ENCODE measurements at places on chromosomes 13 and 19. TPM values are rescaled to one million over a fixed set of nuclear protein-coding genes. Genes with fewer than 3 reads are reported as not detected.
A peak's percentile ranks its signal among the peaks of the same experiment; 100 is the strongest.

Gene MCF2L
- total RNA-seq: 59.9 TPM

Gene CPT1C
- total RNA-seq: 87.7 TPM

Gene GRK1
- 0.77 TPM for total RNA-seq

Gene ZNF534
- total RNA-seq: not detected

Gene LAIR1
- total RNA-seq: not detected

- H3K4me1 ChIP-seq: no peaks in the 10 kb centered on the region
- H3K36me3 ChIP-seq: peaks cover 2% of the 10 kb centered on the region
- no peak overlapping the region for H3K27ac ChIP-seq
- H3K4me3 ChIP-seq: no peak overlapping the region
Measured at GRCh38 chr13:32894589-32895001, 121.6 kb upstream of the KL start.

DNA sequence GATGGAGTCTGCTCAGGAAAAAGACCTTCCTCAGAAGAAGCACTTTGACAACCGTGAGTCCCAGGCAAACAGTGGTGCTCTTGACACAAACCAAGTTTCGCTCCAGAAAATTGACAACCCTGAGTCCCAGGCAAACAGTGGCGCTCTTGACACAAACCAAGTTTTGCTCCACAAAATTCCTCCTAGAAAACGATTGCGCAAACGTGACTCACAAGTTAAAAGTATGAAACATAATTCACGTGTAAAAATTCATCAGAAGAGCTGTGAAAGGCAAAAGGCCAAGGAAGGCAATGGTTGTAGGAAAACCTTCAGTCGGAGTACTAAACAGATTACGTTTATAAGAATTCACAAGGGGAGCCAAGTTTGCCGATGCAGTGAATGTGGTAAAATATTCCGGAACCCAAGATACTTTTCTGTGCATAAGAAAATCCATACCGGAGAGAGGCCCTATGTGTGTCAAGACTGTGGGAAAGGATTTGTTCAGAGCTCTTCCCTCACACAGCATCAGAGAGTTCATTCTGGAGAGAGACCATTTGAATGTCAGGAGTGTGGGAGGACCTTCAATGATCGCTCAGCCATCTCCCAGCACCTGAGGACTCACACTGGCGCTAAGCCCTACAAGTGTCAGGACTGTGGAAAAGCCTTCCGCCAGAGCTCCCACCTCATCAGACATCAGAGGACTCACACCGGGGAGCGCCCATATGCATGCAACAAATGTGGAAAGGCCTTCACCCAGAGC, 16.2 kb upstream of the ZNF544 start:
- DNase-seq: no peak
- H3K36me3 ChIP-seq: peaks cover 88% of the 10 kb centered on the region
- no peak overlapping the region for H3K27ac ChIP-seq

- H3K36me3 ChIP-seq: peaks cover 3% of the 10 kb centered on the region
- H3K4me1 ChIP-seq: no peaks in the 10 kb centered on the region
- no peak overlapping the region for H3K4me3 ChIP-seq
- no peaks in the 10 kb centered on the region for H3K27me3 ChIP-seq
- H3K27ac ChIP-seq: peak overlapping the region; percentile 43
Measured at GRCh38 chr19:19562665-19563347, 24.7 kb downstream of the CILP2 start.

- peaks cover 9% of the 10 kb centered on the region for H3K36me3 ChIP-seq
- H3K27ac ChIP-seq: peak overlapping the region; percentile 30
- H3K27me3 ChIP-seq: no peaks in the 10 kb centered on the region
- DNase-seq: no peak
Measured at GRCh38 chr13:77896977-77897376, 21.7 kb downstream of the EDNRB start.

Measured in neural crest cell (in vitro differentiated cells).